Tongue (tissue), 3 donors: ENCODE measurements at places on chromosomes 6 and 20. TPM values are rescaled to one million over a fixed set of nuclear protein-coding genes. Genes with fewer than 3 reads are reported as not detected.
A peak's percentile ranks its signal among the peaks of the same experiment; 100 is the strongest.

SPATS1 gene
- not detected for total RNA-seq

SLC17A1 gene
- not detected for total RNA-seq

MRPS26 gene
- 32.1 TPM for total RNA-seq

SLC17A9 gene
- total RNA-seq: 2.3 TPM

GRCh38 chr6:147194652-147195411 is 9.4 kb upstream of the STXBP5 start:
- no peak for DNase-seq

- no peak for DNase-seq
Observed at GRCh38 chr6:130460934-130461333, 95.1 kb downstream of the TMEM200A start.

DNA sequence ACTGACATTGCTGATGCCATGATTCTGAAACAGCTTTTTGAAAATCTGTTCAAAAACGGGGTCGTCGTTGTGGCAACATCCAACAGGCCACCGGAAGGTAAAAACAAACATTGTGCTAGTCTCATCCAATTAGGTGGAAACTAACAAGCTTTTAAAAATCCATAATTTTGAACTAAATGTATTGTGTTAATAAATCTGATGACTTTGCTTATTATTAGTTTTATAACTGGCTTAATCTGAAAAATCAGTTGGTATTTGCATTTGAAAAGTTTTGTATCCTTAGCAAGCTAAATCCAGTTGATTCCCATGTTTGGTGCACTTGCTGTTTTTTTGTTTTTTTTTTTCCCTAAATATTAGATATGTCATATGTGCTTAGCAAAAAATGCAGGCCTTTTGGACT is 71.4 kb downstream of the AFG1L start:
- no peak for DNase-seq

GRCh38 chr6:143755301-143755744 is 77.6 kb downstream of the PHACTR2 start:
- no peak for DNase-seq

DNA sequence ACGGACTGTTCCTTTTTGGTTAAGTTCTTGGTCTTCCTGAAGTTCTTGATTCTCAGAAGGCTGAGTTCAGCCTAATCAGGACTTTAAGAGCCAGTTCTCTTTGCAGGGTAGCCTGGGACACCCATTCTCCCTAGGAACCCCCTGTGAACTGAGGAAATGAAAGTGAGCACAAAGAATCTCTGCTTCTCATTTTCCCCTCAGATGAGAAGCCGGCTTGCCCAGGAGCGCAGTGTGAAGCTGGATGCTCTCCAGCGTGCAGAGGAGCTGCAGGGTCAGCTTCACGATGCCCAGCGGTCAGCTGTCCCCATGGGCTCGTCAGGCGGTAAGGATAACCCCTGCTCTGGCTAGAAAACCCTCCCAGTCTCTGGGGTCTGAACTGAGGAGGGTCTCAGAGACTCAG is 34.0 kb downstream of the CD164 start:
- no peak for DNase-seq

- DNase-seq: peak; percentile 95
Observed at GRCh38 chr6:30884521-30885480, 482 bp downstream of the DDR1 start.

DNA sequence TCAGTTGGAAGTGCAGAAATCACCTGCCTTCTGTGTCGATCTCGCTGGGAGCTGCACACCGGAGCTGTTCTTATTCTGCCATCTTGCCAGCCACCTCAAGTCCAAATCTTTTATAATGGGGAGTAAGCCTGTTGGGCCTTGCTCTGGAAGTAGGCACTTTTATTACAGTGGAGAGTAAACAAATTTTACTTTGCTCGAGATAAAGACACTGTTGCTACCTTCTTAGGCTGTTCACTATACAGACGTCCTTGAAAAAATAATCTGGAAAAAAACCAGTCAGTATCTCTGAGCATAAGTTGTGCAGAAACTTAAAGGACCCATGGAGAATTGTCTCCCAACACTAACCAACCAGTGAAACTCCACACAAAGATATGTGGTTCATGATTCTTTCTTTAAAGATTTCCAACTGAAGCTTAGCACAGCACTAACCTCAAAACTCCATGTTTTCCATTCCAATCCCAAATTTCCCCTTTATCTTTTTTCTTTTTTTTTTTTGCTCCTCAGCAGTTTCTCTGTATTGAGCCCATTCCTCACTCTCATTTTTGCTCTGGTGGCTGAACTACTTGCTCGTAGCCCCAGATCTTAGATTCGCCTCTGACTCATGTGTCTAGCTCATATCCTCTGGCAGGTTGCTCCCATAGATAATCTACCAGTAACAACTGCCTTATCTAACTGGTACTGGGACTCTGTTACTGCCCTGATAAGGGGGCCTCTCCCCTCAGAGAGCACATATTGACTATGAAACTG is 34.3 kb upstream of the COL9A1 start:
- DNase-seq: no peak

GRCh38 chr6:21404577-21404976 is 189.0 kb upstream of the SOX4 start:
- DNase-seq: no peak
